Glutamatergic neuron (in vitro differentiated cells): ENCODE measurements at places on chromosomes 2 and 18. TPM values are rescaled to one million over a fixed set of nuclear protein-coding genes. Genes with fewer than 3 reads are reported as not detected.

DNA sequence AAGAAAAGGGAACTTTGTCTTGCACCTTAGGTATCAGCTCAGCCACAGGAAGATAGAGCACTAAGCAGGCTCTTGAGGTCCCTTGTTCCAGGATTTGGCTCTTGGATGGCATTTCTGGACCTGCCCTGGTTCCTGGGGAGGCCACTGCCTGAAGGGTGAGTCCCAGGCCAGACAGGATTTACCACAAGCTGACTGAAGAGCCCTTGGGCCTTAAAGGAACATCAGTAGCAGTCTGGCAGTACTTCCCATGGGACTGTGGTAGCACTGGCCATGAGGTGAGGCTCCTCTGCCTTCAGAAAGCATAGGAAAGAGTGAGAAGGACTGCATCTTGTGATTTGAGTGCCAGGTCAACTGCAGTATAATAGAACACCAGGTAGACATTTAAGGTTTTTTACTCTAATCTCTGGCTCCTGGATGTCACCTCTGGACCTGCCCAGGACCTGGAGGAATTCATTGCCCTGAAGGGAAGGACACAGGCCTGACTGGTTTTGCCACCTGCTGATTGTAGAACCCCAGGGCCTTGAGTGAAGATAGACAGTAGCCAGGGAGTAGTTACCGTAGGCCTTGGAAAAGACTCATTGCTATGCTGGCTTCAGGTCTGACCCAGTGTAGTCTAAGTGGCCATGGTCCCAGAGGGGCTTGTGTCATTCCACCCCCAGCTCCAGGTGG lies 154.4 kb upstream of the CREB1 start:
- no peak overlapping the region for H3K27ac ChIP-seq
- H3K36me3 ChIP-seq: peaks cover 14% of the 10 kb centered on the region
- H3K4me3 ChIP-seq: no peak overlapping the region
- H3K27me3 ChIP-seq: no peaks in the 10 kb centered on the region
- no peak for DNase-seq
- H3K4me1 ChIP-seq: peaks cover 3% of the 10 kb centered on the region

DNA sequence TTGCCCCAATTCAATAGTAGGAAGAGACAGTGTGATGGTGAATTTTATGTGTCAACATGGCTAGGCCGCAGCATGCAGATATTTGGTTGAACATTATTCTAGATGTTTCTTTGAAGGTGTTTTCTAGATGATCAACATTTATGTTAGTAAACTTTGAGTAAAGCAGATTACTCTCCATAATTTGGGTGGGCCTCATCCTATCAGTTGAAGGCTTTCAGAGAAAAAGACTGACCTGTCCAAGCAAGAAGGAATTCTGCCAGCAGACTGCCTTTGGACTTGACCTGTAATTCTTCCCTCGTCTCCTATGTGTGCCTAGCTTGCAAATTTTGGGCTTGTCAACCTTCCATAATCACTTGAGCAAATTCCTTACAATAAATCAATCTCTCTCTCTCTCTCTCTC lies 8.3 kb upstream of the GRP start:
- H3K36me3 ChIP-seq: no peaks in the 10 kb centered on the region
- DNase-seq: no peak
- no peak overlapping the region for H3K4me3 ChIP-seq

- peaks cover 60% of the 10 kb centered on the region for H3K4me1 ChIP-seq
- H3K27me3 ChIP-seq: peaks cover 8% of the 10 kb centered on the region
- no peaks in the 10 kb centered on the region for H3K36me3 ChIP-seq
- peak overlapping the region; percentile 90 for H3K27ac ChIP-seq
- H3K4me3 ChIP-seq: peak overlapping the region; percentile 77
These were observed 27.8 kb downstream of the CRACDL start for GRCh38 chr2:98907966-98908905.

DNA sequence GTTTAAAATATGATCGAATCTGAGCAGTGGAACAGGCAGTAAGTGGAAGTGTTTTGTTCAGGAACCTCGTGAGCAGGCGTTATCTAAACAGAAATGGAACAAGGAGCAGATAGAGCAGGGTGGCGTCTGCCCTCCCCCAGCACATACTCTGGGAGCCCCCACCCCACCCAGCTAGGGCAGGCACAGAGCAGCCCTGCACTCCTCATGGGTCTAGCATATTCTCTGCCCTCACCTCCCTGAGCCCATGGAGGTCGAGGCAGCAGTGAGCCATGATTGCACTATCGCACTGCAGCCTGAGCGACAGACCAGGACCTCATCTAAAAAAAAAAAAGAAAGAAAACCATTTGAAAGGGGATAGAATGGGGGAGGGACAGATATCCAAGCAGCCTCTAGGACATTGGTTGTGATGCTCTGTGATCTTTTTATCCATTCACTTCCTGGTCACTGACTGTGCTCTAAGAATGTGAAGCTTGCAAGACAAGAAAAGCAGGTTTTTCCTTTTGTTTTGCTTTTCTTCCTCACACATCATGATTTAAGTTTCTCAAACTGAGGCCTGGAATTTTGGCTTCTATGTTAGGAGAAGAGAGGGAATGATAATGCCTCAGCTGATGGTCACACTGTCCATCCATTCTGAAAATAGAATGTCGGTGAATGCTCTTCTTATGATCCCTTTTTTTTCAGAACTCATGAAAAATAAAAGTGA lies 3.1 kb downstream of the MLPH start:
- no peak for DNase-seq
- peaks cover 4% of the 10 kb centered on the region for H3K4me1 ChIP-seq
- H3K27ac ChIP-seq: no peak overlapping the region
- peaks cover 4% of the 10 kb centered on the region for H3K27me3 ChIP-seq
- H3K36me3 ChIP-seq: peaks cover 28% of the 10 kb centered on the region

GRCh38 chr2:37637985-37638384 lies 33.5 kb downstream of the CDC42EP3 start:
- no peak overlapping the region for H3K4me3 ChIP-seq
- H3K4me1 ChIP-seq: peaks cover 4% of the 10 kb centered on the region
- DNase-seq: no peak
- H3K36me3 ChIP-seq: peaks cover 12% of the 10 kb centered on the region
- no peak overlapping the region for H3K27ac ChIP-seq

The CREG2 gene
- 1.3 TPM for total RNA-seq

- no peaks in the 10 kb centered on the region for H3K27me3 ChIP-seq
- no peak overlapping the region for H3K27ac ChIP-seq
- no peaks in the 10 kb centered on the region for H3K4me1 ChIP-seq
- no peaks in the 10 kb centered on the region for H3K36me3 ChIP-seq
These were observed 863.2 kb downstream of the SUCLG1 start for GRCh38 chr2:83595926-83596325.

The GAREM1 gene
- 8.7 TPM for total RNA-seq

DNA sequence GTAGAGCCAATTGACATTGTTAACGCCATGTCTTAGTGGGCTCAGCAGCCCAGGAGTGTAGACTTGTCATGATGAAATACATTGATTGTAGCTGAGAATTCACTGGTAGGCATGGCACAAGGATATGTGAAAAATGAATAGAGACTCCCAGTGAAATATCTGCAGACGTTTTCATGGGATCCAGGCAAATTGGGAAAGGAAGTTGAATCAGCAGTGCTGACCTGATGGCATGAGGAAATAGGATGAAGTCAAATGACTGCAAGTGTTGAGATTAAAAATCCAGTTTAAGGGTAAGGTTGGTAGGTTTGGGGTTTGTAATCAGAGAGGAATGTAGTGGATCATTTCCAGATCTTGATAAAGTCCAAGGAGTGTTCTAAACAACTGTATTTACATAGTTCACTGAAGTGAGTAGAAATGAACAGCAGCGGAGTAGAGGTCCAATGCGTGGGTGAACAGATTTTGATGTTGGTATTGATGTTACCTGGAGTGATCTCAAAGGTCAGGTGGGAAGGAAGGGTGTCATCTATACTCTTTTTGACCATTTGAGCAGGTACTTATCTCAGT lies 24.6 kb downstream of the INSIG2 start:
- H3K27ac ChIP-seq: no peak overlapping the region
- no peaks in the 10 kb centered on the region for H3K4me1 ChIP-seq
- DNase-seq: no peak
- H3K36me3 ChIP-seq: no peaks in the 10 kb centered on the region
- no peaks in the 10 kb centered on the region for H3K27me3 ChIP-seq

The GPR45 gene
- 0.44 TPM for total RNA-seq

- no peaks in the 10 kb centered on the region for H3K4me1 ChIP-seq
- no peak for DNase-seq
- no peak overlapping the region for H3K4me3 ChIP-seq
- no peak overlapping the region for H3K27ac ChIP-seq
- peaks cover 2% of the 10 kb centered on the region for H3K27me3 ChIP-seq
- peaks cover 4% of the 10 kb centered on the region for H3K36me3 ChIP-seq
These were observed 19.4 kb upstream of the MLPH start for GRCh38 chr2:237467447-237468179.

DNA sequence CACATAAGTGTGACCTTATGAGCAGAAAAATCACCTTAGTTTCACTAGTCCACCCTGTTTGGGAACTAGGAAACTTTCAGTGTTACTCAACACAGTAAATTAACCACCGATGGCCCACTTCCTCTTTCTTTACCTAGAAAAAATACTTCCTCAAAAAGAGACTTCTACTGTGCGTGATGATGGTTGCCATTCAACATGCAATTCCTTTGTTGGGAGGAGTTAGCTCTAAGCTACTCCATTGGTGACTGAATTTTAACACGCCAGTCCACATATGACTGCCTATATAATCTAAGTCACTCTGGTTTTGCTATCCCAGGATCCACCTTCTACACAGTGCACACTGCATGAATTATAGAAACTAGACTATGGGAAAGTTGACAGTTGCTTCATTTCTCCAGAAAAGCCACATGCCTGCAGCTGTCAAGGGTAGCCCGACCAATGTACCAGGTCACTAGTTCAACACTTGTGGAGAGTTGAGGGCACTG lies 47.8 kb upstream of the REG3G start:
- no peak overlapping the region for H3K27ac ChIP-seq
- H3K4me3 ChIP-seq: no peak overlapping the region
- H3K4me1 ChIP-seq: no peaks in the 10 kb centered on the region
- H3K36me3 ChIP-seq: no peaks in the 10 kb centered on the region
- peaks cover 2% of the 10 kb centered on the region for H3K27me3 ChIP-seq
- DNase-seq: no peak

GRCh38 chr2:189347540-189347939 lies 93.7 kb upstream of the WDR75 start:
- no peaks in the 10 kb centered on the region for H3K36me3 ChIP-seq
- H3K4me3 ChIP-seq: no peak overlapping the region
- no peaks in the 10 kb centered on the region for H3K27me3 ChIP-seq
- H3K4me1 ChIP-seq: no peaks in the 10 kb centered on the region

The FBXO41 gene
- total RNA-seq: 14.0 TPM

The TET3 gene
- total RNA-seq: 92.4 TPM

- no peaks in the 10 kb centered on the region for H3K4me1 ChIP-seq
- no peaks in the 10 kb centered on the region for H3K36me3 ChIP-seq
- H3K27ac ChIP-seq: no peak overlapping the region
- DNase-seq: no peak
These were observed 486.4 kb downstream of the FBXO15 start for GRCh38 chr18:73660931-73661856.

The GALR1 gene
- 0.49 TPM for total RNA-seq

DNA sequence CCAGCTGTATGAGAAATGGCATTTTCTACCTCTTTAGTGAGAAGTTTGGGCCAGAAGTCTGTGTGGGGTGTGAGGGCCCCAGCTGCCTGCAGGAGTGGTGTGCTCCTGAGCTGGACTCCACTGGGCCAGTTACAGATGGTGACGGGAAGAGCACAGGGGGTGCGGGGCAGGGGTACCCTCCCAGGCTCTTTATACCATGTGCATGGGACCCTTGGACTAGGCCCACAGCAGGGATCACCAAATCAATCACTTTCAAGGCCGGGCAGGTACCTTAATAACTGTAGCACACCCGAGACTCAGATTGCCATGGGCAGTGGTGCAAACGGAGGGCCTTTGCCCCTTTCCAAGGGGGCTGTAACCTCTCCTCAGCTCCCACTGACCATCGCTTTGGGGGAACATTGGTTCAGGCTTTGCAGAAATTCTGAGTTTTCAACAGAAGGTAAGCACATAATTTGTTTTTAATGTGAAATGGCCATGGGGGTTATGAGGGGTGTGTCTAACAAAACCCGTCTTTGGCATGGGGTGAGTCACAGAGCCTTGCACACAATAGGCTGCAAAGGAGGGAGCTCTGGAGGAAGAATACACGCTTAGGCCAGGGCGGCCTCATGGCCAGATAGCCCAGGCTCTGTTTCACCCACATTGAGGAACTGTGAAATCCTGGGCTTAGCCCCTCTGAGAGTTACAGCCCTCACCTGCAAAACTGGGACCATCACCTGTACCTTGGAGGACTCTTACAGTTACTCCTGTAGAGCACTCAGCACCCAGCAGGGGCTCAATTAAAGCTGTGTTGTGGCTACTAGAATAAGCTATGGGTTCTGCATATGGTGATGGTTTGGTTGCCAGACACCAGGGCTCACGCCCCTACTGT lies 141.0 kb upstream of the BCL2L11 start:
- H3K4me3 ChIP-seq: no peak overlapping the region
- DNase-seq: no peak
- H3K27me3 ChIP-seq: peaks cover 2% of the 10 kb centered on the region
- no peaks in the 10 kb centered on the region for H3K4me1 ChIP-seq

DNA sequence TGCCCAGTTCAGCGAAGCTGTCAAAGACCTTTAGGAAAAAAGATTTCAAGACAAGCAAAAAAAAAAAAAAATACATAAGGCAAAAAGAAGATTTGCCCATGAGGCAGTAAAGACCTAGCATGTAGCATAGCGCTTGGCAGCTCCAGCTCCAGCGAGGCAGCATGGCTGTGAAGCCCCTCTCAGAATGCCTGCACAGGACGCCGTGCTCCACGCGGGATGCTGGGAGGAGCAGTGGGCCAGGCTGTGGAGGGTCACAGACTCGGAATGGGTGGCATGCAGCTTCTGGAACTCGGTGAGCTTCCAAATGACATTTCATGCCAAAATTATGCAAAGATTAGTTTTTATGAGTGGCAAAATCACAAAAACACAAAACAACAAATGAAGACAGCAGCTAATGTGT lies 267.3 kb downstream of the ZNF516 start:
- H3K4me3 ChIP-seq: no peak overlapping the region
- H3K36me3 ChIP-seq: no peaks in the 10 kb centered on the region
- H3K4me1 ChIP-seq: no peaks in the 10 kb centered on the region
- no peaks in the 10 kb centered on the region for H3K27me3 ChIP-seq

- H3K27ac ChIP-seq: no peak overlapping the region
- peaks cover 6% of the 10 kb centered on the region for H3K27me3 ChIP-seq
- H3K36me3 ChIP-seq: no peaks in the 10 kb centered on the region
These were observed 129.8 kb downstream of the PXDN start for GRCh38 chr2:1614564-1614963.

GRCh38 chr18:62738639-62739038 lies 23.3 kb downstream of the PHLPP1 start:
- H3K4me3 ChIP-seq: no peak overlapping the region
- no peaks in the 10 kb centered on the region for H3K36me3 ChIP-seq
- no peaks in the 10 kb centered on the region for H3K27me3 ChIP-seq
- no peak overlapping the region for H3K27ac ChIP-seq
- no peak for DNase-seq
- H3K4me1 ChIP-seq: peaks cover 23% of the 10 kb centered on the region
